ENCODE measurements at places on chromosomes 1 and 21.

DNA sequence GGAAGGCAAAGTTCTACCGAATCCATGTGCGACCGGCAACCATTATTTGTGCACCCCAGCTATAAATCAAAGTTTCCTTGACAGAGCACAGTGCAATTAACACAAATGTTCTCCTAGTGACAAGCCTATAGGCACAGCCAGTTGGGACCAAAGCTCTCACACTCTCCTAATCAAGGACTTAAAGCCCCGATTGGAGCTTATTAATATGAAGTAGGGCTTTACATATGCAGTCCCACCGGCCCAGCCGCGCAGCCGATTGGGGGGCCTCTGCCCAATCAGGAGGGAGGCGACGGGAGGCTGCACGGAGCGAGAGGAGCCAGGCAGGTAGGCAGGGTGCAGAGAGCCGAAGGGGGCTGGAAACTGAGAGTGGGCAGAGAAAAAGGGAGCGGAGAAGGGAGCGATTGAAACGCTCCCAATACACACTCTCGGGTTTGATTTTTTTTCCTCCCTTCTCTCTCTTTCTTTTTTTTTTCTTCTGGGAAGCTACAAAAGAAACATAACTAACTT, at the start of gene ESRRG:
ESRRG (minus strand) TSS at position 156 of the 507 bp plus-strand sequence; CDS start at position 26, 130 bp downstream.
- no peak for DNase-seq

- no peak for DNase-seq
Measured at GRCh38 chr1:150017206-150017750, 6.8 kb upstream of the OTUD7B start.

GRCh38 chr1:73194965-73195364, 912.6 kb upstream of the NEGR1 start:
- DNase-seq = no peak

DNA sequence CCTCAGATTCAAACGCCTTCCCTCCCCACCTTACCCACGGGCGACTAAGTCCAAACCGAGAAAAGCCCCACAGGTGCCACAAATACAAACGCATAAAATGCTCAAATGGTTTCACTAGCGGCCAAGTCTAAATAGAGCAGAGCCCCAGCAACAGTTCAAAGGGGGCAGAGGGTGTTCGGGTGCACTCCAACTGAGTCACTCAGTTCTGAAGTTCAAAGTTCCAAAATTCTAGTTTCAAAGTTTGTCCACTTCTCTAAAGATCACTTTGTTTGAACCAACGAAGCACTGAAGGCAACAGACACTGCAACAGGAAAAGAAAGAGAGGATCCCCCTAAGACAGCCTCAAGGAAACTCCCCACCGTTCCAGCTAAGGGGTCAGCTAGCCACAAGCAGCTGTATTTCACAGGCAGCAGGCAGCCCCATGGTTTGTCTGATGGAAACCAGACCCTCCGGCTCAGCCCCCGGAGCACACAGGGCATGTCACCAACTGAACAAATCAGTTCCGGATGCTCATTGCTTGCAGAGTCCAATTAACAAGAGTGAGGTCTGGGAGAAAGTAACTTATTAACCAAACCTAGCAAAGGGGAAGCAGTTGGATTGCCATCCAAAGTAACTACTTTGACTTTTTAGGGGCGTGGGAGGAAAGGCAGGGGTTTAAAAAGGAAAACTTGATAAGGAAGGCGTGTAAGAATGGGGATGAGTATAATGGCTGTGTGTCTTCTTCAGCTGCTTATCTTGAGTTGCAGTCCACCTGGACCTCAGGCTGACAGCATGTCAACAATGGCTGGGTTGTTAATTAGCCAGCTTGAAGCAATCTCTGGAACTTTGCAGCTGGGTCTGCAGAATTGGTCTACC, 1423.9 kb upstream of the PRMT6 start:
- no peak for DNase-seq

- DNase-seq = no peak
Measured at GRCh38 chr1:212537610-212538009, 71.0 kb upstream of the ATF3 start.

GRCh38 chr1:221576268-221576667, 165.6 kb downstream of the DUSP10 start:
- no peak for DNase-seq

GRCh38 chr1:207811319-207811718, 59.5 kb downstream of the CD46 start:
- no peak for DNase-seq

- no peak for DNase-seq
Measured at GRCh38 chr1:9195651-9196050, 38.9 kb upstream of the H6PD start.

GRCh38 chr1:3136532-3136931, 67.5 kb downstream of the PRDM16 start:
- DNase-seq = no peak

DNA sequence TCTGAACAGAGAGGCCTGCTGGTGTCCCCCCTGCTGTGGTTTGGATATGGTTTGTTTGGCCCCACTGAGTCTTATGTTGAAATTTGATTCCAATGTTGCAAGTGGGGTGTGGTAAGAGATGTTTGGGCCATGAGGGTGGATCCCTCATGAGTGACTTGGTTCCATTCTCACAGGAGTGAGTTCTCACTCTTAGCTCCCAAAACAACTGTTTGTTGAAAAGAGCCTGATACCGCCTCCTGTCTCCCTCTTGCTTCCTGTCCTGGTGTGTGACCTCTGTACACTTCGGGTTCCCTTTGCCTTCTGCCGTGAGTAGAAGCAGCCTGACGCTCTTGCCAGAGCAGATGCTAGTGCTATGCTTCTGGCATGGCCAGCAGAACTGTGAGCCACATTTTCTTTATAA, 60.5 kb downstream of the C21orf91 start:
- no peak for DNase-seq

GRCh38 chr1:63866084-63866483, 92.3 kb downstream of the ROR1 start:
- DNase-seq = no peak

GRCh38 chr21:45138199-45139002, 64.0 kb downstream of the ADARB1 start:
- DNase-seq = peak; percentile 47

- DNase-seq = no peak
Measured at GRCh38 chr1:226651732-226652105, 87.4 kb downstream of the ITPKB start.

DNA sequence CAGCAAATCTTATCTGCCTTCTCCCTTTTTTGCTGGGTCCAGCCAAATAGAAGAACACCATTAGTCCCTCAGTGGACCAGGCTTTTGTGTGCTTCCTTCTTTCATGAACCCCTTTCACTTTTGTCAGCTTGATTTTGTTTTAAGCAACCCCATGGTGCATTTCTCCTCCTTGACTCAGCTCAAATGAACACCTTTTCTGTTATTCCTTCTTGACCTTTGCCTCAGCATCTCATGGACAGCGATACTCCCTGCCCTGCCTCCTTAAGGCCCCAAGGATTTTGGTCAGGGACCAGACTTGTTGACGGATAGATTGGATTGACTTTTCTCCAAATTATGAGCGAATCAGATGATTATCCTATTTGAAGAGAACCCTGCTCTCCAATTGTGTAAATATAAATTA, 356.6 kb upstream of the USP24 start:
- no peak for DNase-seq

DNA sequence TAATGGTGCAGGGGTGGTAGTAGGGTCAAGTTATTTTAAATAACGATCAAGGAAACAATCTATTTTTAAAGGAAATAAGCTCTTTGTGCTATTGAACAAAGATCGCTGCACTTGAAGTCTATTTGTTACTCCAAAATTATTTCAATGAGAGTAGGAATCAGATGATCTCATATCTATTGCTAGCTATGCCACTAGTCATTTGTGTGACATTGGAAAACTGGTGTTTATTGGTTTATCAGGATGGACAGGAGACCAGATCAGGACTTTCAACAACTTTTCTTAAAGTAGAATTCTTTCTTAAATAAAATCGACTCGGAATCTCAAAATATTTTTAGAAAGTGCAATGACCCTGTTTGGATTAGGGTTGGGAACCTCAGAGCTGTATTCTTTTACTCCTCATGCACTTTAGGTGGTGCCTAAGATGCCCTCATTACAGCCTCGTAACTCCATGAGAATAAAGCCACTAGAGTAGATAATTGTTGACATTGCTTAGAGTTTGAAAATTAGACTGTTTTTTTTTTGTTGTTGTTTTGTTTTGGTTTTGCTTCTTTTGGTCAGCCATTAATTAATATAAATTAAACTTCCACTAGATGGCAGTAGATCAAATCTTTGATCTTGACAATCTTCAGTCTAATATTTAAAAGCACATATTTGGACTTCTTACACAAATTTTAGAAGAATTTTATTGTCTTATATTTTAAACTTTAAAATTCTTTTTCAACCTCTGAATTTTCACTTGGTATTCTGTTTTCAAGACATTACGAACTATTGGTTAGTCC, 352.4 kb downstream of the USP25 start:
- no peak for DNase-seq

DNA sequence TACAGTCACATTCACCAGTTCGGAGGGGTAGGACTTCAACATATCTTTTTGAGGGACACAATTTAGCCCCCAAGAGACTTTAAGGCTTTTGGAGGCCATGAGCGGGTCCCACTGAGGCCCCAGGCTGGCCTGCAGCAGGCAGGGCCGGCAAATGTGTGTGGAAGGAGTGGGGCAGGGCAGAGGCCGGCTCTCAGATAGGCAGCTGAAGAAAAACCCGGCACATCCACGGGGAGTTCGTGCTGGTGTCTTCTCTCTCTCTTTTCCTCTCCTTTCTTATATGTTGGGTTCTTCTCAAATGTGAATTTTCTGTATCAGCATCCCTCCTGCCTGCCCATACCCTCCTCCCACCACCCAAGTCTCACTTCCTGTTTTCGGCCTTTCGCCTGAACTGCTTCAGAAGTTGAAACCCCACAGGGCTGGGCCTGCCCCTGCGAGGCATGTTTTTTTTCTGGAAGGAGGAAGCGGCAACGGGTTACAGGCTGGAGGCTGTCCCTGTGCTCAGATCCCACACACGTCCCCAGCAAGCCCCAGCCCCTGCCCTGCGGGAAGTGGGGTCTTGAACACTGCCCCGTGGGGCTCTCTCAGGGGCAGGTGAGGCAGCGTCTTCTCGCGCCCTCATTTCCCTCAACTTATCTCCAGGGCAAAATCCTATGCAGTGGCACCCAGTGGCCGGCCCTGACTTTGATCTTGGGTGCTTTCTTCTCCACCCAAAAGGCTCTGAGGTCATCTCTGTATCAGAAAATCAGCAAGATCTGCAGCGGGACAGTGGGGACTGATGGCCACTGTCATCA, 9.7 kb upstream of the UMODL1 start:
- no peak for DNase-seq

GRCh38 chr1:223257856-223258550, 106.0 kb downstream of the SUSD4 start:
- no peak for DNase-seq

GRCh38 chr1:44354840-44355581, at the start of gene ERI3:
Gene ERI3, minus strand, starts transcription at chr1:44355257. Its CDS starts 231 bp downstream, at chr1:44355026.
- DNase-seq = peak; percentile 96

- no peak for DNase-seq
Measured at GRCh38 chr1:35377555-35377954, 109.0 kb downstream of the ZMYM4 start.

GRCh38 chr1:109327285-109327684, 20.5 kb upstream of the MYBPHL start:
- DNase-seq = no peak

GRCh38 chr1:164320790-164321731, 237.9 kb upstream of the PBX1 start:
- DNase-seq = no peak

DNA sequence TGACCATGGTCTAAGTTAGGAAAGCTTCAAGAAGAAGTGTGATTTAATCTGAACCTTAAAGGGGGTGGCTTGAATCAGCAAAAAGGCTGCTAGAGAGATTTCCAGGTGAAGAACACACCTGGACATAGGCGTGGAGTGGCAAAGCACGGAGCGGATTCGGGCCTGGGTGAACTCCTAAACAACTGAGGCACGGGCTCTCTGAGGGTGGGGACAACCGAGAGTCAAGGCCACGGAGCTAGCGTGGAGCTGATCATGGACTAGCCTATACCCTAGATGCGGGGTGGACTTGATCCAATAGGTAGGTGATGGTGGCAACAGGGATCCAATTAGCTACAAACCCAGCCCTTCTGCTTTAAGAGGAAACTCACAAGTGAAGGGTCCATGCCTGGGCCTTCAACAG, 27.8 kb downstream of the SYT2 start:
- no peak for DNase-seq

- DNase-seq = no peak
Measured at GRCh38 chr1:99956755-99957154, 13.0 kb upstream of the SLC35A3 start.

DNA sequence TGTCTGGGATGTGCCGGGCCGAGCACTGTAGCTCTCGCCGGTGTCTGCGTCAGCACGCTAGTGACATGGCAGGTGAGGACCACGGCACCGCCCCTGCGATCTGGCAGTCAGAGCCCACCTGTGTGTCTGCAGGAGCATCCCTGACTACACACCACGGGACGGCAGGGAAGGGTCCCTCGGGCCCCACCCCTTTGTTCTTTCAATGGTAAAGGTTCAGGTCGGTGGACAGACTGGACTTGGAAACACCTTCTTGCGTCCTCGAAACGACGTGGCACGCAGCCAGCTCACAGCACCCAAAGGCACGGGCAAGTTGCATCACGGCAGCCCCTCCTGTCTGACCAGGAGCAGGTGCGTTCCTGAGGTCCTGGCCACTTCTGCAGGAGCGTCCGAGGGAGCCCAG, 3.7 kb upstream of the SAMD11 start:
- no peak for DNase-seq

DNA sequence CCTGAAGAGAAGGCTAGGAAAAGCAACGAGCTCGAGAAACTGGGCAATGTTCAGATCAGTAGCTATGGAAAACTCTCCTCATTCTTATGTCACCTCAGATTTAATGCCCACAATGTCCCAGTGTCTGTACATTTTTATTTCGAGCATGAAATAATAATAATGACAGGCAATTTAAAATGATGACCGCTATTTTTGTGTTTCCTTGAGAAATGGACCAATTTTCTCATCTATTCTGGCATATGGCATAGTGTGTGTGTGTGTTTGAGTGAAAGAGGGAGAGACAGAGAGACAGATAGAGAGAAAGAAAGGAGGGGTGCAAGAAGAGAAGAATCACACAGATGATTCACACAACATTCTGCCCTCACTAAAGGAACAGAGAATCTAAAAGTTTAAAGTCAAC, 119.1 kb upstream of the C1orf21 start:
- no peak for DNase-seq

DNA sequence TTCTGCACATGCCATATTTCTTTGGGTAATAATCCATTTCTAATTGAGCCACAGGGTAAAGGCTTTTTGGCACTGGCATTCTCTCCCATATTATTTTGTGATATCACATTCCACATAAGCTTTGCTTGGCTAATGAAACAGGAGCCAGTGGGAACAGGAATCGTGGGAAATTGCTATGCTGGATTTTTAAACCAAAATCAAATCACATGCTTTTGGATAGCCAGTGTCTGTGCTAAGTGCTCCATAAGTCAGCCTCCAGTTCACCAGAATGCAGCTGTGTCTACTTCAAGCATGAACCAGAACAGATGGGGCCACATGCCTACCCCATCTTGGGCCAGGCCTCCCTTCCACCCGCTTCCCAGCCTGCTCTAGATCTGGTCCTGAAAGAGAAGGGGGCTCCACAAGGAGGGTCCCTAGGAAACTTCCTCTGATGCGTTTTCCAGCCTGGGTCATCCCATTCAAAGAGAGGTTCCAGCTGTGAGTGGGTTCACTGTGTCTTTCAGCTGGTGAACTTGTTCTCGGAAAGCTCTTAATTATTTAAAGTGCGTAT, 131.2 kb upstream of the COA6 start:
- no peak for DNase-seq
